ENCODE measurements at places on chromosomes 3 and 15.

DNA sequence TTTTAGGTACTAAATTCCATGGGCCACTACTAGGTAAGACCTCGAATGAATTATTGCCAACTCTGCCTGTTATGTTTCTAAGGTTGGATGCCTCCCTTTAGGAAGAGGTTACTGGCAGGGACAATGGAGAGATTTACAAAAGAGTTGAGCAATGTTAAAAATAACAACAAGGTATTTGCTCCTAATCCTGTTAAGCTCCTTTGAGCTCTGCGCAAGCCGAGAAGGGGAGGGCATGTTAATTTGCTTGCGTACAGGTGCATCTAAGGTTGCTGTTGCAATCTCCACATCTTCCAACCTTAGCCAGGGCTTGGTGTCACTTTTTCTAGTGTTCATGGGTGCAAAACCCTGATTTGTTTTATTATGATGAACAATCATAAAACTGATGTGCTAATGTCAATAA lies 161.5 kb upstream of the TPM1 start:
- no peak overlapping the region for H3K27ac ChIP-seq
- DNase-seq, result no peak
- H3K27me3 ChIP-seq, result peaks cover 9% of the 10 kb centered on the region
- no peak overlapping the region for H3K4me3 ChIP-seq

DNA sequence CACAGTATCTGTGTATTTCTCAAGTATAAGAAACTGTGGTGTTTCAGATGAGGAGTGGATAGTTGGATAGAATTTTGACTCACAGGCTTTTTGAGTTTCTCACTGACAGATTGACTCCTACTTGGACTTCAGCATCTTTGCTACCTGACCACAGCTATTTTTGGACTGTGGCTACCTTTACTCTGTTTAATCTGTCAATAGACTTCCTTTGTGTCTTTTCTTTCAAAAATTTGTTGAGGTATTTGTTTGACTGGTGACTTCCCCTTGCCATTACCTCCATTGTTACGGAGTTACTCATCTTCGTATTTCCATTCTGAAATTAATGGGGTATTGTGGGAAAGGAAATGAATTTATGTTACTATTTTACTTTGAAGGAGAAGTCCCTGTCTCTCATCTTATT lies 123.8 kb downstream of the AGBL1 start:
- no peaks in the 10 kb centered on the region for H3K36me3 ChIP-seq
- H3K4me1 ChIP-seq, result no peaks in the 10 kb centered on the region
- no peaks in the 10 kb centered on the region for H3K27me3 ChIP-seq
- H3K4me3 ChIP-seq, result no peak overlapping the region
- H3K27ac ChIP-seq, result no peak overlapping the region

DNA sequence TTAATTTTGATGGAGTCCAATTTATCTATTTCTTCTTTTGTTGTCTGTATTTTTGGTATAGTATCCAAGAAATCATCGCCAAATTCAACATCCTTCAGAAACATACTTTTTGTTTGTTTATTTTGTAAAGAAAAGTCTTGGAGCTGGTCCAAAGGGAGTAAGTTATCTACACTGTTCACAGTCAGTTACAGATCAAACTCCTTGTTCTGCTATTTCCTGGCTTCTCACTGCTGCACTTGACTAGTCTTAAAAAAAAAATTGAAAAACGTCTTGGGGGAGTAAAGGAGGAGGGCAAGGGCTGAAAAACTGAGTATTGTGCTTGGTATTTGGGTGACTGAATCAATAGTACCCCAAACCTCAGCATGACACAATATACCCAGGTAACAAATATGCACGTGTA lies 105.6 kb downstream of the NFKBIZ start:
- no peaks in the 10 kb centered on the region for H3K27me3 ChIP-seq
- no peaks in the 10 kb centered on the region for H3K36me3 ChIP-seq
- DNase-seq, result no peak
- H3K4me3 ChIP-seq, result no peak overlapping the region

GRCh38 chr3:15815696-15816095 lies 17.9 kb upstream of the ANKRD28 start:
- no peak overlapping the region for H3K27ac ChIP-seq
- no peak for DNase-seq
- no peaks in the 10 kb centered on the region for H3K36me3 ChIP-seq

GRCh38 chr15:81097116-81097889 lies 36.8 kb upstream of the CFAP161 start:
- DNase-seq, result no peak
- no peaks in the 10 kb centered on the region for H3K4me1 ChIP-seq
- no peaks in the 10 kb centered on the region for H3K36me3 ChIP-seq
- H3K27ac ChIP-seq, result no peak overlapping the region
- no peak overlapping the region for H3K4me3 ChIP-seq

DNA sequence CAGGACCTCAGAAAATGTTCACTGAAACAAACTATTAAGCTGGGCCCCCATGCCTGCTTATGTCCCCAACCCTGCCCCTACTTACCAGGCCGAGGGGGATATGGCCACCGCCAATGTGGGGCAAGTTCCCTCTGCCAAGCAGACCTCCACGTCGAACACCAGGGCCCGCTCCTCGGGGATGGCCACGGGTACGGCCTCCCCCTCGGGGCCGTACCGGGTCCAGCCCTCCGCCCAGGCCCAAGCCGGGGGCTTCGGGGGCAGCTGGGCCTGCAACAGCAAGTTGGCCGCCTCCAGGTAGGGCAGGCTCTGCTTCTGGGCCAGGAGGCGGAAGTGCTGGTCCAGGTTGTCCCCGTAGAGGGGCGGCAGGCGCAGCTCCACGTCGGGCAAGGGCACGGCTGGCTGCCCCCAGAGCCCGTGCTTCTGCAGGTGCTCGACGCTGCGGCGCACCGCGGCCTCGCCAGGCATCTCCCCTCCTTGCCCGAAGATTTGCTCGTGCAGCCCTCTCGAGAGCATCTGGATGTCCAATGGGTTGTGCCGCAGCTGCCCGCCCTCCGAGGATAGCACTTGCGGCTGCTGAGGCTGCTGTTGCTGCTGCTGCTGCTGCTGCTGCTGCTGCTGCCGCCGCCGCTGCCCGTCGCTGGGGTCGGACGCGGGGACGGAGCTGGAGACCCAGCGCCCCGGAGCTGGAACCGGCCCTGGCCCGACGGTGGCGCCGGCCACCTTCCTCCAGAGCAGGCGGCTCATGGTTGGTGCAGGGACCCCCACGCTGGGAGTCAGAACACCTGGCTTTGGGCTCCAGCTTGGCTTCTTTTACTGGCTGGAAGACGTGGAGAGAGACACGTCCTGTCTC lies 1.4 kb downstream of the POLG start:
- DNase-seq, result peak; percentile 41
- no peaks in the 10 kb centered on the region for H3K27me3 ChIP-seq
- peaks cover 59% of the 10 kb centered on the region for H3K36me3 ChIP-seq
- peak overlapping the region; percentile 90 for H3K27ac ChIP-seq
- H3K4me1 ChIP-seq, result peaks cover 91% of the 10 kb centered on the region
- H3K4me3 ChIP-seq, result peak overlapping the region; percentile 68

DNA sequence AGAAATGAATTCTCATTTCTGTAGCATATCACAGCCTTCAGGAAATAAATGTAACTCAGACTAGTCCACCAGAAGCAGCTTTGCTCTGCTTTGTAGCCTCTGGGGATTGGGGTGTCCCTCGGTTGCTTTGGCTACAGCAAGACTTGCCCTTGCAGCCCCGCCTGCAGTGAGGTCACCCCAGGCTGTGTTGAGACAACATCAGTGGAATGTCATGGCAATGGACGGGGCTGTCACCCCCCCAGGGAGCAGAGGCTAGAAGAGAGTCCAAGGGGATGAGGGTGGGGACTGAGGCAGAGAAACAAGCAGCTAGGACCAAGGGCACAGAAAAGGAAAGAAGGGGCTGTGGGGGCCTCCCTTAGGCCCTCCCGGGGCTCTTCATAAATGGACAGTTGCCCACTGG lies 854 bp downstream of the CLEC3B start:
- no peak for DNase-seq
- no peak overlapping the region for H3K27ac ChIP-seq
- H3K36me3 ChIP-seq, result no peaks in the 10 kb centered on the region
- H3K4me1 ChIP-seq, result no peaks in the 10 kb centered on the region

GRCh38 chr15:46879032-46879770 lies 838.1 kb upstream of the SEMA6D start:
- H3K36me3 ChIP-seq, result no peaks in the 10 kb centered on the region
- no peaks in the 10 kb centered on the region for H3K27me3 ChIP-seq
- H3K4me1 ChIP-seq, result no peaks in the 10 kb centered on the region
- no peak overlapping the region for H3K27ac ChIP-seq
- DNase-seq, result no peak

DNA sequence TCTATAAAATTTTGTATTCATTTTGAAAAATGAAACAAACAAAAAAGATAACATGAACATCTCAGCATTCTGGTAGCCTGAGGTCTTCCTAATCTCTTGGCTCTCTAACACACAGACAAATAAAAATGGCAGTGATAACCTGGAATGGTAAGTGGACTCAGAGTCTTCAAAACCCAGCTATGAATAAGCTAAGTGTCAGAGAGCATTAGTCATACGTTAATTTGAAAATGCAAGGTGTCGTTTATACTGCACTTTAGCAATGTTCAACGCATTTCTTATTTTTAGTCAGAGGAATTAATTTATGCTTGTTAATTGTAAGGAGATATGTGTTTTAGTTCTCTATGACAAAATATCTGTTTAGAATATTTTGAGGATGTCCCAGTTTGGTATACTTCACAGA lies 294.3 kb downstream of the NEK10 start:
- H3K4me3 ChIP-seq, result no peak overlapping the region
- H3K36me3 ChIP-seq, result no peaks in the 10 kb centered on the region
- no peaks in the 10 kb centered on the region for H3K4me1 ChIP-seq
- DNase-seq, result no peak
- H3K27ac ChIP-seq, result no peak overlapping the region
- H3K27me3 ChIP-seq, result no peaks in the 10 kb centered on the region

GRCh38 chr3:185460719-185461350 lies 38.0 kb downstream of the TMEM41A start:
- DNase-seq, result no peak
- H3K4me1 ChIP-seq, result no peaks in the 10 kb centered on the region
- H3K27me3 ChIP-seq, result no peaks in the 10 kb centered on the region
- H3K36me3 ChIP-seq, result no peaks in the 10 kb centered on the region

- no peak overlapping the region for H3K4me3 ChIP-seq
Observed at GRCh38 chr3:187807086-187807862, 62.0 kb upstream of the BCL6 start.

DNA sequence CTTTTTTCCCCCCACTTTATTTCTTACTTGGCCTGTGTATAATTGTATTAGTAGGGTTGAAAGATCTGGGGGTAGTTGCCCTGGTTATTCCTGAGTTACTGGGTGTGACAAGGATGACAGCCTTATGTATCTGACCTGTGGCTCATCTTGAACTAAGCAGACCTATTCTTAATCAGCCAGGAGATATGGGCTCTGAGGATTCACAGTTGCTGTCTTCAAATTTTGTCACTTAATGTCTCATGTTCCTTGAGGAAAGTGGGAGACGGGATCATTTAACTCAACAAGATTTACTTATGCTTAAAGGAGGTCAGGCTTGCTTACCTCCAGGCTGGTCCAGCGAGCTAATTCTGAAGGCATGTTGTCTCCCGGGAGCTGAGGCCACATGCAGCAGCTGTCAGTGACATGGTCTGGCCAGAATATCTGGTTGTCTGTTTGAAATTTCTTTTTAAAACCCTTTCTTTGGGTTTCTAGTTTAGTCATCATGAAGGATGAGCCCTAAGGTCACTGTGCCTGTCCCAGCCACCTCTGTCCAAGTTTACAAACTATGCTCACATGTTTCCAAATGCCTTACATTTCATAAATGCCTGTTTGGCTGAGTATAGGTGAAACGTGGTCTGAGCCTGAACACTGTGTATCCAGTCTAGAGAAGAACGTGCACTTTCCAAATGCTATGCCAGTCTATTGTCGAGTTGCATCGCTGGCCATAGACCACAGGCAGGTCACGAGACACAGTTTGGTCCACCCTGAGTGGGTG lies 26.8 kb downstream of the LRTM1 start:
- H3K4me3 ChIP-seq, result no peak overlapping the region
- no peaks in the 10 kb centered on the region for H3K4me1 ChIP-seq
- H3K27me3 ChIP-seq, result no peaks in the 10 kb centered on the region

GRCh38 chr15:31255732-31256377 lies 70.8 kb upstream of the KLF13 start:
- peaks cover 5% of the 10 kb centered on the region for H3K4me1 ChIP-seq
- H3K36me3 ChIP-seq, result no peaks in the 10 kb centered on the region
- DNase-seq, result no peak
- H3K27ac ChIP-seq, result no peak overlapping the region
- no peaks in the 10 kb centered on the region for H3K27me3 ChIP-seq

GRCh38 chr3:52357151-52358080 lies 41.3 kb downstream of the DNAH1 start:
- no peaks in the 10 kb centered on the region for H3K27me3 ChIP-seq
- DNase-seq, result peak; percentile 13
- no peaks in the 10 kb centered on the region for H3K36me3 ChIP-seq
- H3K4me3 ChIP-seq, result no peak overlapping the region
